ENCODE measurements at places on chromosomes 7 and 10. TPM values are rescaled to one million over a fixed set of nuclear protein-coding genes. Genes with fewer than 3 reads are reported as not detected.

Gene SPDYE1
- total RNA-seq: 0.11 TPM

Gene OPN1SW
- not detected for total RNA-seq

Gene OR9A2
- total RNA-seq: 0.30 TPM

Gene CLEC2L
- total RNA-seq: not detected

Gene GCK
- 0.30 TPM for total RNA-seq

DNA sequence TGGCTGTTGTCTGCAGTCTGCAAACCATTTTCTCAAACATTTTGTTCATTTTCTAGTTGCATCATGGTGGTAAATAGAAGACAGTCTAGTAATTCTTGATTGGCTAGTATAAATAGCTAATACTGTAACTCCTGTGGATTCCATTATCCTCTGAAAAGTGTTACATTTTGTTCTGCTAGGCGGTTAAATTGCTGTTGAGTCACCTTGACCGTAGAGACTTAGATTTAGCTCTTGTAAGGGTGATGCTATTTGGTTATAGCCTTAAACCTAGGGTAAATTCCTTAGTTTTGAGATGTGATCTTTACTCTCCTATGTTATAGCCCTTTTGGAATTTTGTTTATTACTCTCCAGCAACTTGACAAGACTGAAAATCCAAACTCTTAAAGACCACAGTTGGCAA lies 58.8 kb downstream of the SHOC2 start:
- DNase-seq: no peak

GRCh38 chr10:59682986-59683937 lies 26.4 kb downstream of the SLC16A9 start:
- no peak for DNase-seq

DNA sequence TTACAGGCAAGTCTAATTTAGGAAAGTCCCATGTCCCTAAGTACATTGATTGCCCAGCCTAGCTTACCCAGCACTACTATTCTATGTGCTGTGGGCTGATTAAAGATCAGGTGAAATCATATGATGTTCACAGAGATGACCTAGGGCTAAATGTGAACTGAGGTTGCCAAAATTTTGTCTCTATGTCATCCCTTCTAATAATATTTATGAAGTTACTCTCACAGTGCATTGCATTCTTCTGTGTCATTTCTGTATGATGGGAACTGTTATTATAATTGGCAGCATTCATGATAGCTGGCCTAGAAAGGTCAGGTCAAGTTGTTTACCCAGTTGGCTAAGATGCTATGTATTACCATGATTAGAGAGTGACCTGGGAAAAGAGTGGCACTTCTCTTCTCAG lies 2.8 kb upstream of the PDK4 start:
- no peak for DNase-seq

DNA sequence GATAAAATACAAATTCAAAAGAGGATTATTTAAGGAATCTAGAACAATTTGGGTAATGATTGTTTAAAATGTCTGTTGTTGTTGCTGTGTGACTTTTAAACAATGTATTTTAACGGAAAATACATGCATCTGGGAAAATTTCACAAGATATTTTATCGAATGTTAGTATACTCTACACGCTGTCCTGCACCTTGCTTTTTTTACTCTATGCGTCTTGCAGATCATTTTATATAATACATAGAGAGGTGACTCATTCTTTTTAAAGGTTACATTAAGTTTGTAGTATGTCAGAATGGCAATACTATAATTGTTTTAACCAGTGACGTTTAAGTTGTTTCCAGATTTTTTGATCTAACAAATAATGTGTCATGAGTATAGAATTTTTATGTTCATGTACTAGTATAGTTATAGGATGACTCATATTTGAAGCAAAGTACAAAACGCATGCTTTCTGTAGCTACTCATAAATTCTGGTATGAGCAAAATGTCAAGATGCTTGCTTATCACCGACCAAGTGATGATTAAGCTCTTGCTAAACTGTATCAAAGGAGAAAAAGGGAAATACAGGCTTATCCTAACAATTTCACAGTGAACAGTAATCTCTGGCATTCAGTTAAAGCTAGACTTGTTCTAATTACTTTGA lies 4.9 kb downstream of the DKK1 start:
- DNase-seq: no peak

GRCh38 chr7:75689246-75690099 lies 49.3 kb downstream of the HIP1 start:
- DNase-seq: no peak

DNA sequence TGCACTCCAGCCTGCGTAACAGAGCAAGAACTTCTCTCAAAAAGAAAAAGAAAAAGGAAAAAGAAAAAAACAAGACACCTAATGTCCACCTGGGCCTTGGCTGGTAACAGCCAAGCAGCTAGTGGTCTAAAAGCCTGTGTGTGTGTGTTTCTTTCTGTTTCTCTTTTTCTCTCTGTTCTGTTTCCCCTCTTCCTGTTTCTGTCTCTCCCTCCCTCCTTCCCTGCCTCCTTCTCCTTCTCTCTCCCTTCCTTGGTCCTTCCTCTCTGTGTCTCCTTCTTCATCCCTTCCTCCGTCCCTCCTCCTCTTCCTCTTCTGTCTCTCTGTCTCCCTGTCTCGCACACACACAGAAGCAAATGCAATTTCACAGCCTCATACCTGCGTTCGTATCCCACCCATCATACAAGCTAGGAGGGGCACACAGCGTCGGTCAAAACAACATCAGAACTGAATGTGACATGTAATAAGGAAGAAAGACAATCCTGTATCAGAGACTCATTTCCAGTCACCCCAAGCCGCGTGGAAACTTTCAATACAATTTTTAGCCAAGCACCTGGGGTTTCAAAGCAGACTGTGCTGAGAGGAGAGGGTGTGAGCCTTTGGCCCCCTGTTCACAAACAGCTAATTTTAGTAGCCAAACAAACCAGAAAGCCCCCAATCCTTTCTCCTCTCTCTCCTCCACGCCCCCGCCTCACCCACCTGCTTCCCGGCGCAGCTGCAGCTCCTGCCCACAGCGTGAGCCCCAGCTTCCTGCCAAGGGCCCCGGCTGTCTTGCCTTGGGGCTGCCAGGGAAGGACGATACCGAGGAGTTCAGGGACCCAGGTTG lies 50.2 kb upstream of the GNA12 start:
- peak; percentile 70 for DNase-seq

DNA sequence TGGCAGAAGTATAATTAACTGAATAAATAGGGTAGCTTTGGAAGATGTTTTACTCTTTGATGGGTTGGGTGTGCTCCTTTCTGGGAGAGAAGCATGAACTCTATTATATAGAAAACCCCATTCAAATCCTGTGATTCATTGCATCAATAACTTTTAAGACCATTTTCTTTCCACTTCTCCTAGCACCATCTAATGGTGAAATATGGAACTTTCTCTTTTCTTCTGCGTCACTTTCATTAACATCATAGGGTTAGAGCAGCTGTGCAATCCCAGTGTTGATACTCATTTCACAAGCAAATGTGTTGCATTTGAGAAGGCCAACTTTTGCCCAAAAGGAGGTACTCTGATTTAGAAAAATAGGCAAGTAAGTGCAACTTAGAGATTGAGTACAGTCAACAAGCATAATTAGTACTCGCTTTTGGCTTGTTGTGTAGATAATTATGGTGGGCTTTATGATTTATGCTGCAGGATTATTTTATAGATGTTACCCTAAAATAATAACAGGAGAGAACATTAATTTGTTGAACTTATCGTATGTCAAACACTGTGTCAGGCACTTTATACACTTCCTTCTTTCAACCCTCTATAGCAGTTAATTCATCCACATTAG lies 92.9 kb downstream of the CPED1 start:
- DNase-seq: no peak

DNA sequence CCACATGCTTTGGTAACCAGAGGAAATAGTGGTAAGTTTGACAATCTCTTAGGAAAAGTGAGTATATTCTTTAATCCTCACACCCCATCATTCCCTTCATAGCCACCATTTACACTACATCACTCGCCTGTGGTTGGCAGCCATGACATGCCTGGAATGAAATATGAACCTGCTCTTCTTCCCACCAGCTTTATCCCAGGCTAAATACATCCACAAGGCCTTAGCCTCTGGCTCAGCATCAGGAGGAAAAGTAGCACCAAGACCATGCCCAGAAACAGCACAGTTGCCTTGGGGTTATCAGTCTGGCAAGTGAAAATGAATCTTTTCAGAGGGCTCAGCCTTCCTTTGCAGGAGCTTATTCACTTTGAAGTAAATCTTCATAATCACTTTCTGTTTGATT lies 40.3 kb downstream of the SGCE start:
- no peak for DNase-seq
